ENCODE measurements at places on chromosomes 7 and 10. TPM values are rescaled to one million over a fixed set of nuclear protein-coding genes. Genes with fewer than 3 reads are reported as not detected.
A peak's percentile ranks its signal among the peaks of the same experiment; 100 is the strongest.

Gene FKBP6
- not detected for total RNA-seq

Gene CNTNAP2
- not detected for total RNA-seq

Gene HOXA5
- total RNA-seq, result not detected

Gene ASB10
- total RNA-seq, result not detected

Gene TMEM130
- not detected for total RNA-seq

Gene BHLHA15
- total RNA-seq, result 0.94 TPM

Gene BZW2
- total RNA-seq, result 120 TPM

Gene SYT15B
- total RNA-seq, result 0.16 TPM

DNA sequence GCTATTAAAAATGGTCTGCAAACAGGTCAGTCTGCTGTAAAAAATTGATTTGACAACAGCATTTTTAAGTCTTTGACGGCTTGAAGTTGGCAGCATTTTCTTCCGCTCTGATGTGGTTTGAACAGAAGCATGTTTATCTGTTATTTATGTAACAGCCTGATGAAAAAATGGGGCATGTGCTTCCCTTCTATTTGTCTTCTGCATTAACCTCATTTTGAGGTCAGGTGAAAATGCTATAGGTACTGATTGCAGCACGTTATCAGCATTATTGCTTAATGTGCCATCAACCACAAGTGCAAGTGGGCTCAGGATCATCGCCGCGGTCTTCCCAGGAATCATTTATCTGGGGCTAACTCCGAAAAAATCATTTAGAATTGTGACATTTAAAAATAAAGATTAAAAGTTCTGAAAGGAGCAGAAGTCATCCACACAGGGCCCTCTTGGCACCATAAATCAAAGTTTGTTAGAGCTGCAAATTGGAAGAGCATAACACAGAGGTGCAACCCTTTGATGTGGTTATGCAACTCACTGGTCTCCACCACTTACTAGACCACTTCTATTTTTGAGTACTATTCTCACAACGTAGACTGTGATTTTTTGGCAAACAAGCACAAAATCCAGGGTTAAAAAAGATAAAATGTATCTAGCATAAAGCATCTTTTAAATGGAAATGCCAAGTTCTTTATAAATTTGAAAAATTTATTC, 307.7 kb downstream of the MDFIC start:
- no peak overlapping the region for H3K4me3 ChIP-seq
- no peaks in the 10 kb centered on the region for H3K36me3 ChIP-seq
- peak; percentile 3 for DNase-seq
- no peak overlapping the region for H3K27ac ChIP-seq
- H3K27me3 ChIP-seq, result peaks cover 2% of the 10 kb centered on the region

- H3K4me1 ChIP-seq, result no peaks in the 10 kb centered on the region
- H3K27me3 ChIP-seq, result peaks cover 1% of the 10 kb centered on the region
- H3K27ac ChIP-seq, result no peak overlapping the region
- no peak for DNase-seq
- no peak overlapping the region for H3K4me3 ChIP-seq
Observed at GRCh38 chr10:51028420-51028819, 45.9 kb upstream of the PRKG1 start.

DNA sequence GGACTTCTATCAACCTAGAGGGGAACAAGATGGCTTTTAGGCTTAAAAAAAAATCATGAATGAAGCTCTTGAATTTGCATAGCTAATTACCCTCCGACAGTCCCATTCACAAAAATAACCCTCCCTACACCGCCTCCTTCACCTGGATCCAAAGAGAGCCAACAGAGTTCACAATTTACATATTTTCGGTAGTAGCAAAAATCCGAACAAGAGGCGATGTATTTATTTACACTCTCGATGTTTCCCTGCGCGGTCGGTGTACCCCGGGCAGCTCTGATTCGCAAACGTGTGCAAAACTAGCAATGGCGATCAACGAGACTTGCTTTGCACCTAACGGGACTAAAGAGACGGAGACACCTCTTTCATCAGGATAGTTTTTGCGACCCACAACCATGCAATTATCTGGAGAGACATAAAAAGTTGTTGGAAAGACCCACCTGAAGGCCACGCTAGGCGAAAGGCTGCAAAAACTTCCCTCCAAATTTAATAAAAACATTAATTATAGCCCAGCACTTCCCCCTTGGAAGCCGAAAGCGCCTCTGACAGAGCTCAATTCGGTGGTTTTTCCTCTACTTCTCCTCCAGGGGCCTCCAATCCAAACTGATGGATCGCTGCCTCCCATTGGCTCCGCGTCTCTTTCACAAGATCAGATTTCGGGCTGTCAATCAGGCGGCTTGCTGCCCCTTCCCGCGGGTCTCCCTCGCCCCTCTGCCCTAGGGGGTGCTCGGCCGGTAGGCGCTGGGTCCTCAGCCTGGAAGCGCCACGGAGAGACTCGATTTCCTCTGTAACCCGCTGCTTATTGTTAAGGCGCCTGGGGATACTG, at the start of gene ETV1:
Gene ETV1 (minus strand): TSS at position 541 of the 823 bp plus-strand sequence. CDS start 614 bp downstream, outside the sequence.
- H3K4me1 ChIP-seq, result no peaks in the 10 kb centered on the region
- DNase-seq, result peak; percentile 6
- no peak within 1 kb of the TSS for H3K4me3 ChIP-seq
- H3K27ac ChIP-seq, result no peak within 1 kb of the TSS

DNA sequence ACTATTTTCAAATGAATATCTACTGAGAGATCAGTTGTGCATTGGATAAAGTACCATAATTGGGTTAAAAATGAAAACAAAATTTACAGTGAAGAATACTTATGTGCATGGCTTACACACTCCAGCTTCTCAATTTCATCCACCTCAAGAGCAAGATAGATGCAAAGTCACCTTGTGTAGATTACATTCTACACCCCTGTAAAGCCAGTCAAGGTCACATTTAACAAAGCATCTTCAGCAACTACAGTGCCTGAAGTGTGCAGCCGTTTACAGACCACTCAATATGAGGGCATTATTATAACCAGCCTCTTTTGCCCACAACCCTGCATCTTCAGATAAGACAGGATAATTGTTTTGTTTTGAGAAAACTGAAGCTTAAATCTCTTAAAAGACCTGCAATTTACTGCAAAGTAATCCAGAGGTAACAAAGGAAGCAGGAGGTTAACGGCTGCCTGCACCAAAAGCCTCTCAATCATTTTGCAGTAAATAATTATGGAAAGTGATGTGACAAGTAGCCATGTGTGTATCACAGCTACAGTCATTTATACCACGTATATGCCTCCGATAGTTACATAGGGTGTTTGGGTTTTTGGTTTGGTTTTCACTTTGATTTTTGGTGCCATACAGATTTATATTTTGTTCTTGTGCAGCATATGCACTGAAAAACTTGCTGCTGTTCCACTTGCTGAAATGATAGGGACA, 4.9 kb downstream of the PURB start:
- peak overlapping the region; percentile 77 for H3K27ac ChIP-seq
- peak overlapping the region; percentile 96 for H3K4me3 ChIP-seq
- peaks cover 50% of the 10 kb centered on the region for H3K4me1 ChIP-seq
- no peaks in the 10 kb centered on the region for H3K27me3 ChIP-seq
- no peak for DNase-seq

DNA sequence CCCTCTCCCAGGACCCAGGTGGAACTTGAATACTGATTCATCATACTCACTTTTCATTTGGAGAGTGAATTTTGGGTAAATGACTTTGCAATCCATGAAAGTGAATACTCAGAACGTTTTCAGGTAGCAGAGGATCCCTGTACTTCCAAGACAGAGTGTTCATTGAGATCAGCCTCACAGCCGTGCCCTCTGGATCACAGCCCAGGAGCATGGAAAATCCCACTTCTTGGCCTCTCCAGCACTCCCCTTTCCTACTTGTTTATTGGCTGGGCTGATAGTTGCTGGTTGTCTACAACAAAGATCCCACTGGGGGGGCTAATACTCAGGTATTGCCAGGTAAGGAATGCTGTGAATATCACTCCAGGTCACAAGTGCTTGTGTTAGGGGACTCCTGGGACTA, 5.9 kb downstream of the GCK start:
- H3K27ac ChIP-seq, result no peak overlapping the region
- H3K4me3 ChIP-seq, result no peak overlapping the region
- H3K4me1 ChIP-seq, result no peaks in the 10 kb centered on the region
- H3K27me3 ChIP-seq, result no peaks in the 10 kb centered on the region
- no peaks in the 10 kb centered on the region for H3K36me3 ChIP-seq

GRCh38 chr7:21850531-21851285, 95.0 kb downstream of the CDCA7L start:
- H3K27me3 ChIP-seq, result no peaks in the 10 kb centered on the region
- peaks cover 7% of the 10 kb centered on the region for H3K36me3 ChIP-seq
- no peak overlapping the region for H3K4me3 ChIP-seq
- peak overlapping the region; percentile 92 for H3K27ac ChIP-seq
- peaks cover 20% of the 10 kb centered on the region for H3K4me1 ChIP-seq

GRCh38 chr10:6576326-6576725, 3.8 kb downstream of the PRKCQ start:
- DNase-seq, result no peak
- no peaks in the 10 kb centered on the region for H3K27me3 ChIP-seq
- peaks cover 60% of the 10 kb centered on the region for H3K4me1 ChIP-seq
- H3K36me3 ChIP-seq, result peaks cover 51% of the 10 kb centered on the region

DNA sequence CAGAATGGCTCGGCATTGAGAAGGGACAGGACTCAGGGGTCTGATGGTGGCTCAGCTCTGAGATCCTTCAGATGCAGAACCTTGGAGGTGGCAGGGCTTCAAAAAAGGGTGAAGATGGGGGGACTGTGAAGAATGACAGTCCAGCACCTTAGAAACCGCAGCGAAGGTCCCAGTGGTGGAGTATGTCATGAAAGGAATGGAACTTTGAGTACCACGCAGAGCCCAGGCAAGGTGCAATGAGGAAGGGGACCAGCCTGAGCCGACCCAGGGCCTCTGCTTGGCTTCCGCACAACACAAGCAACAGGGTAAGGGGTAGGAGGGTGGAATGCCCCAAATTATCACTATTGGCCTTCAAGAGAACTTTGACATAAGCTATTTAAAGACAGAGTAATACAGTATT, 8.2 kb upstream of the GPAM start:
- no peak for DNase-seq
- H3K27me3 ChIP-seq, result no peaks in the 10 kb centered on the region
- H3K4me1 ChIP-seq, result no peaks in the 10 kb centered on the region
- H3K36me3 ChIP-seq, result no peaks in the 10 kb centered on the region

DNA sequence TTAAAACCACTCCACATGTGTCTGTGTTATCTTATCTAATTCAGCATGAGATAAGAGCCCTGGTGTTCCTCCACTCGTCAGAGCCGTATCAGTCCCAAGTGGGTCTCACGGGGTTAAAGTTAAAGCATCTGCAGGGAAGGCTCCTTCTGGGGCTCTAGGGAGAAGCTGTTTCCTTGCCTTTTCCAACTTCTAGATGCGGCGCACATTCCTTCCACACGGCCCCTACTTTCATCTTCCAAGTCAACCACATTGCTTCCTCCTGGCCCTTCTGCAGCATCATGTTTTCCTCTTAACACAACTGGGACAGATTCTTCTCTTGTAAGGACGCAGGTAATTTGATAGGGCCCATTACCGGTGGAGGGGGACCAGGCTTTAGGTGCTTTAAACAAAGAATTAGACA, 620.1 kb upstream of the DPP6 start:
- no peaks in the 10 kb centered on the region for H3K4me1 ChIP-seq
- H3K27ac ChIP-seq, result no peak overlapping the region
- H3K4me3 ChIP-seq, result no peak overlapping the region
- H3K27me3 ChIP-seq, result no peaks in the 10 kb centered on the region

DNA sequence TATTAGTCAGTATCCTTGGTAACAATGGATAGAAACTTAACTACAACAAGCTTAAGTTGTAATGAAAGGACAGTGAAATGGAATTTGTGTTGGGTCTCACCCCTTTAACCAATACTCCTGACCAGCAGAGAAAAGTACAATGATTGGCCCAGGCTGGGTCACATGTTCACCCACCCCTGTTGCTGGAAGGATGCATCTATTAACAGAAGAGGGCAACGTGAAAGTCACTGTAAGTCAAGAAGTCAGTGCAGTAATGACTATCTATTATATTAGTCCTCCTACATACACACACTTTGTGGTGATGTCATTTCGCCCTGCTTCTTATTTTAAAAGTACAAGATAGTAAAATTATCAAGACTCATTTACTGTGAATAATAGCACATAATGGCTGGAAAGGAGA, 16.2 kb downstream of the PNLIPRP2 start:
- no peak overlapping the region for H3K27ac ChIP-seq
- no peak overlapping the region for H3K4me3 ChIP-seq
- peaks cover 4% of the 10 kb centered on the region for H3K4me1 ChIP-seq
- H3K36me3 ChIP-seq, result no peaks in the 10 kb centered on the region

- no peak for DNase-seq
- no peaks in the 10 kb centered on the region for H3K36me3 ChIP-seq
- H3K4me3 ChIP-seq, result no peak overlapping the region
- no peak overlapping the region for H3K27ac ChIP-seq
- peaks cover 5% of the 10 kb centered on the region for H3K4me1 ChIP-seq
Observed at GRCh38 chr10:79417731-79418130, 27.7 kb downstream of the ZCCHC24 start.

DNA sequence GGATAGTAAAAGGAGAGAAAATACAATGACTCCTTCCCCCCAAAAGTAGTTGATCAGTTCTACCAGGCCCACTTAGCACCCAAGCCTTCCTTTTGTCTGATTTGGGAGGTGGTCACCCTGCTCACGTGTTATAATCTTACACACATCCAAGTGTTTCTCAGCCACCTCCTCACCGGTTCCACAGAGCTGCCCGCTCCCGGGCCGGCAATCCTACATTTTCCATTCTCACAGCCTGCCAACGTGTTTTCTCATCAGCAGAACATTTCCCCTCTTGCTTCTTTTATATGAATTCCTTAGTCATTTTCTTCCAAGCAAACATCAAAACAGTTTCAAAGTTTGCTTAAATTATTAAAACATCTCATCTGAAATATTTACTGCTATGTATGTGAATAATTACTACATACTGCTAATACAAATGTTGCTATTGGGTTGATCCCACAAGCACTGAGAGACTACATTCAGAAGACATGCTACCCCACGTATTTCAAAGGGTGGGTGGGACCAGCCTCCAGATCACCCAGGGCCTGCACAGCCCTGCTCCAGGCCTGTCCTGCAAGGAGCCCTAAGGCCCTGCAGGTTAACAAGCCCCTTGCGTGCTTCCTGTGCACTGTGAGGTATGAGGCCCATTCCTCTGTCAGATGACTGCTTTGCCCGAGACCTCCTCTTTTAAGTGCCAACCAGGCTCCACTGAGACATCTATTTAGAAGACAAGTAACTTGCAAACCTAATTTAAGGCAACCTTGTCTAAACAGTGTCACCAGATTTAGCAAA, 75.3 kb downstream of the GRB10 start:
- DNase-seq, result no peak
- no peak overlapping the region for H3K27ac ChIP-seq
- no peaks in the 10 kb centered on the region for H3K4me1 ChIP-seq
- H3K27me3 ChIP-seq, result peaks cover 1% of the 10 kb centered on the region
- H3K4me3 ChIP-seq, result no peak overlapping the region
